ENCODE measurements at places on chromosomes 5 and 9.
A peak's percentile ranks its signal among the peaks of the same experiment; 100 is the strongest.

DNA sequence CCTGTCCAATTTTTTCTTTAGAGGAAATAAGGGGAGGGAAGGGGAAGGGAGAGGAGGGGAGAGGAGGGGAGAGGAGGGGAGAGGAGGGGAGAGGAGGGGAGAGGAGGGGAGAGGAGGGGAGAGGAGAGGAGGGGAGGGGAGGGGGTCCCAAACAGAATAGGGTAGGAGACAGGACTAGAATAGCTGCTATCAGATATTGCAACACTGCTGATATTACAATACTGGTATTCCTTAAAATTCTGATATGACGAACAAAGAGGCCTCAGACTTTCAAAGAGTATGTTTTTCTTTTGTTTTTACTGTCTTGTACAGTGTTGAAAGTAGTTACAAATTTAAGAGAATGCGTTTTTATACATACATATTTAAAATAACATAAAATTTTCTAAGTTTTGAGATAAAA, 67.5 kb downstream of the RICTOR start:
- no peak for DNase-seq

DNA sequence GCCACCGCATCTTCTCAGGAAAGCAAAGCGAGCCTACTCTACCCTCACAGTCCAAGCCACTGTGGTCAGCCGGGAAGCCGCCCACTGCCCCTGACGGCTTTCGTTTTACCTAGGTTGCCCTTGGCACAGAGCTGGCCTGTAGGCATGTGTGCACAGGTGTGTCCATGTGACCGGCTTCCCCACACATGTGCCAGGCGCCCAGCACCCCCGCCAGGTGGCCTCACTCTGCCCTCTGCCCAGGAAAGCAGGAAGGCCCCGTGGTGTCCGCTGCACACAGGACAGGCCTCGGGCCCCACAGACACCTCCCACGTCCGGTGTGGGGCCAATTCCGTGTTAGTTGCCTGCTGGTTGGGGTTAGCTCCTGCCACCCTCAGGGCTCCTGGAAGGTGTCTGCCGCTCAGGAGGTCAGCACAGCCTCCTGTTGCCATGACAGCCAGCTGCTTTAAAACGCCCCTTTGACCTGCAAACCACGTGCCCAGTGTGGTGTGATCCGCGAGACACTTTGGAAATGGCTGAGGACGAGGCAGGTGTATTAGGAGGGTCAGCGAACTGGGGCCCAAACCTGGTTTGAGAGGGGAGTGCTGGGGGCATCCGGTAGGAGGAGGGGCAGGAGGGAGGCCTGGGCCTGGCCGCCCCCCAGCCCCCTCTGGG, 28.7 kb downstream of the TPPP start:
- DNase-seq: no peak

- DNase-seq: peak; percentile 30
Observed at GRCh38 chr9:36396985-36397384, 3.1 kb downstream of the RNF38 start.

GRCh38 chr5:96113170-96113939, 151.7 kb upstream of the ELL2 start:
- no peak for DNase-seq

DNA sequence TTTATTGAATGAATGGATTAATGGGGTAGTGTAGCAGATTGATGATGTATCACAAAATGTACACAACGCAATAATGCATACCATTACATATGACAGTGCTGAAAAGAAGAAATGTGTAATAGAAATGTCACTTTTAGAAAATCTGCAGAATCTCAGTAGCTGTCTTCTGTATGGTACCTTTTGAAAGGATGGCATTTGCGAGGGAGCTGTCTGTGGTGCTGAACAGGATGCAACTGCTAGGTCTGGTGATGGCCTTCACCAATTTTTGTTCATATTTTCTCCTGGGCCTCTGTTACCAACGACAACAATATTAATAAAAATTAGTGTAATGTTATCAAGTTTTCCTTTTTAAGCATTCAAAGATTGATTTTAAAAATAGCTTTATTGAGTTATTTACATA, 36.2 kb upstream of the OTULIN start:
- DNase-seq: peak; percentile 50

DNA sequence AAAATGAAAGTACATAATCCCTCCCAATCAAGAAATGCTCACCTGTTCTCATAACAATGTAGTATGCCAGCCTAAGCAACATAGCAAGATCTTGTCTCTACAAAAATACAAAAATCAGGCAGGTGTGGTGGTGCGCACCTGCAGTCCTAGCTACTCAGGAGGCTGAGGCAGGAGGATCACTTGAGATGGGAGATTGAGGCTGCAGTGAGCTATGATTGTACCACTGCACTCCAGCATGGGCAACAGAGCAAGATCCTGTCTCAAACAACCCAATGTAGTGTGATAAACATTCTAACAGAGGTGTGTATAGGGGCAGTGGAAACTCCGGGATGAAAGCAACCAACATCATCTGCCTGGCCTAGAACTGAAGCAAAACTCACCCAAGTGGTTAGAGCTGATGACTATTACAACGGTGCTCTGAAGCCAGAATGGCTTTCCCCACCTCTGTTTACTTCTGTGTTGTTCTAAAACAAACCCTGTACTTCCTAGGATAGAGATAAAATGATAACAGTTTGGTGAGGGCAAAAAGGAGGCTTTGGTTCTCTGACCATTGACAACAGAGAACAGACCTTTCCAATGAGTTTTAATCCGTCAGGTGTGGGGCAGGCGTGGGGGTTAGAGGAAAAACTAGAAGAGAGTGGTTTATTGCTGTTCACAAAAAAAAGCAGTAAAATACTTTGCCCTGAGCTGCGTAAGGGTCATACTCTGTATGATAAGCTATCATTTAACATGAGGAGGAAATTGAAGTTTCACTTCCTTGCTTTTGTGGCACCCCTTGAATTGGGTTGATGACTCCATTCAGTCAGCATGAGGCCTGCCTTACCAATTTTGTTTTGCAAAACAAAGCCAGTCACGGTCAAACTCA, 18.9 kb downstream of the WNT8A start:
- no peak for DNase-seq

GRCh38 chr5:118520771-118521415, 467.5 kb downstream of the DTWD2 start:
- no peak for DNase-seq

DNA sequence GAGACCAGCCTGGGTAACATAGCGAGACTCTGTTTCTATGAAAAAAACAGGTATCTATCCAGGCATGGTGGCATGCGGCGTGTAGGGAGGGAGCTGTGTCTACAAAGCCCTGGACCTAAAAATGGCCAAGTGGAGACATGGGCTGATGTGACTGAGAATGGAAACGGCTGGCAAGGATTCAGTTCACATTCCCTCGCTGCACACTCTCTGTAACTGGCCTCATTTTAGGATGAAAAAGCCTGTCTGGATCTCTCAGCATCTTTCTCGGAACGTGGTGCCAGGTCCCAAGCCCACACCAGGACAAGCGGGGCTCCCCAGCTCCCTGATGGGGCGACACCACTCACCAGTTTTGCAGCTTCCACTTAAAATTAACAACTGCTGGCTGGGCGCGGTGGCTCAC, 13.4 kb downstream of the EXD3 start:
- no peak for DNase-seq

DNA sequence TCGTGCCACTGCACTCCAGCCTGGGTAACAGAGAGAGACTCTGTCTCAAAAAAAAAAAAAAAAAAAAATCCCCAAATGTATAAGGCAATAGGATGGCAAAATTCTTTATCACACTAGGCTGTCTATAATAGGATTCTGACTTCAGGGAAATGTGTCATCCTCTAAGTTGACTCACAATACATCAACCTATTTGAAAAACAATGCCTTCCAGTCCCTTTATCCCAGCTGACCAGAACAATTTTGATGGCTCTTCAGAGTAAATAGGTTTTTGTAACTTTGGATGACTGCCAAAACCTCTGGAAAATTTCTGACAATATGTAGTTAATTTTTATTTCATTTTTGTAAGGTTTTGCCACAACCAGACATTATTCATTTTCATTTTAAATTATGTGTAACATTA, 184.1 kb downstream of the CCDC192 start:
- no peak for DNase-seq

DNA sequence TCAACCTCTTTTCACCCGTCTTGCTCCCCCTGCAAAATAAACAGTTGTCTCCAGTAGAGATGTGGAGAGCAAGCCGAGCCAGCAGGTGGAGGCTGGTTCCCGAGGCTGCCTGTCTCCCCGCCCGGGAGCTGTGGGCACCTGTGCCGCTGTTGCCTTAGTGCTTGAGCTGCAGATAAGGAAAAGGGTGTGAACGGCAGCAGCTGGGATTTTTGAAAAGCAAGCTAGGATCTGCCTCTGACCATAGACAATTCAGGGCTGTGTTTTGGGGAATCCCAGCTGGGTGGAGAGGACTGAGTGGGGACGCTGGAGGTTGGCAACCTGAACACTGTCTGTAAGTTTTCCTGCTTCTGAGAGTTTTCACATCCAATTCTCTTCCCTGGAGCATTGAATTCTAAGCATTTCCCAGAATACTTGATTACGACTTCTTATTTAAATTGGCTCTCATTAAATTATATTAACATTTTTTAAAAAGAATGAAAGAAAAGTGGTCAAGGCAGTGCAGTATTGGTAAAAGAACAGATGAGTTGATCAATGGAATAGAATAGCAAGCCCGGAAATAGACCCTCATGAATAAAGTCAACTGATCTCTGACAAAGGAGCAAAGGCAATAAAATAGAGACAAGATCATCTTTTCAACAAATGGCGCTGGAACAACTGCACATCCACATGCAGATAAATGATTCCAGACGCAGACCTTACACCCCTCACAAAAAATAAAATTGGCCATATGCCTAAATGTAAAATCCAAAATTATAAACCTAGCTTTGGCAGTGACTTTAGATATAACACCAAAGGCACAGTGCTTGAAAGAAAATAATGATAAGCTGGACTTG, 9.7 kb downstream of the WNK2 start:
- no peak for DNase-seq

GRCh38 chr5:167507463-167508233, 783.8 kb upstream of the WWC1 start:
- DNase-seq: no peak

DNA sequence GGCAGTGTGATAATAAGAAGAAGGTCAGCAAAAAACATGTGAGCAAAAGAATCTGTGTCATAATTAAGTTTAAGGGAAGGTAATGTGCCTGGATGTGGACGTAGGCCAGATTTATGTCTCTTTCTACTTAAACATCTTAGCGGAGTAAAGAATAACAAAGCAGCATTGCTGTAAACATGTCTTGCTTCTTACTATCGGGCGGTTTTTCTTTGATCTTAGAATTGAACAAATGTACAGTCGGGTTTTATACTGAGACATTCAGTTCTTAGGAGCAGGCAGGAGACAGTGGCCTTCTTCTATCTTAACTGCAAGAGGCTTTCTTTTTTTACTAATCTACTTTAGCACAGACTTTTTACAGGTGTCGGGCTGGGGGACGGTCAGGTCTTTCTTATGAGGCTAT, 40.4 kb upstream of the FLT4 start:
- DNase-seq: no peak

- no peak for DNase-seq
Observed at GRCh38 chr5:168961681-168962080, 339.3 kb downstream of the SLIT3 start.

GRCh38 chr9:4464911-4465513, 25.3 kb upstream of the SLC1A1 start:
- DNase-seq: no peak

GRCh38 chr5:61981886-61982285, 324.1 kb upstream of the KIF2A start:
- no peak for DNase-seq

- DNase-seq: no peak
Observed at GRCh38 chr9:105535920-105536668, 21.8 kb upstream of the FKTN start.

DNA sequence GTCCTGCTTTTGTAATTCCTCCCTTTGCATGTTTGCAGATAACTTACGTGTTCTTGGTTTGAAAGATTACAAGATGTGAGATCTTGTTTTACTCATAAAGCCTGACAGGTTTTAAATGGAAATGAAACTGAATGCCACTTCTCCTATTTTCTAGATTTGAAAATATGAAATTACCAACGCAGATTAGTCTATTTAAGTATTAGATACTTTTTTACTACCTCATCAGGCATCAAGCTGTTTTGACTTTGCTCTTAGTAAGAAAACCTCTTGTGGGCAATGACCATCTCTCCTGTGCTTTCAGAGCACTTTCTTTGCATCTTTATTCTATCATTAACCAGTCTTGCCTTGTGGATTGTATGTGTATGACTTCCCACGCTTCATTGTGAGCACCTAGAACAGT, 3.5 kb downstream of the DMXL1 start:
- no peak for DNase-seq

DNA sequence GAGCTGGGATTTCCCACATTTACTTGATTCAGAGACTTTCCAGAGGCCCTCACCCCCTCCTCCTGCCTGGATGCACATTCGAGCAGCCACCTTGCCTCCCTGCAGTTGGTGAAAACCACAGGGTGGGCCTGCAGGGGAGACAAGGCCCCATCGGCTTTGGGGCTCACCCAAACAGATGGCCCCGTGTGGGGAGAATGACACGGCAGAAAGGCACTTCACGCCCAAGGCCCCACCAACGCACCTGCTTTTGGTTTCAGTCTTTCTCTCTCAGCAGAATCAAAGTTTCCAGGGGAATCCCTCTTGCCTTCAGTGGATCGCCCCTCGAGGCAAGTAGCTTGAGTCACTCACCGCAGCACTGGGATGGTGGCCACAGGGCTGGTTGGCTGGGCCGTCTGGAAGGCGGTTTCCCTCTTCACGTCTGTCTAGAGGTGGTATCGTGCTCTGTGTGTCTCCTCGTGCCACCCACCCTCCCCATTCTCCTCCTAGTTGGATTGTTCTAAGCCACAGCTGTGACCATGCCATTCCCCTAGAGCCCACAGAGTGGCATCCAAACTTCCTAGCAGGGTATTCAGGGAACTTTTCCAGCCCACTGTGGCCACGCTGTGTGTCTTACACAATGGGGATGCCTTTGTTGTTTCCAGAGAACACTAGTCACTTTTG, 31.8 kb downstream of the SEC61B start:
- DNase-seq: no peak

- no peak for DNase-seq
Observed at GRCh38 chr5:172904643-172905345, 54.4 kb upstream of the RPL26L1 start.

- no peak for DNase-seq
Observed at GRCh38 chr9:97188545-97188944, 118.9 kb upstream of the CCDC180 start.

DNA sequence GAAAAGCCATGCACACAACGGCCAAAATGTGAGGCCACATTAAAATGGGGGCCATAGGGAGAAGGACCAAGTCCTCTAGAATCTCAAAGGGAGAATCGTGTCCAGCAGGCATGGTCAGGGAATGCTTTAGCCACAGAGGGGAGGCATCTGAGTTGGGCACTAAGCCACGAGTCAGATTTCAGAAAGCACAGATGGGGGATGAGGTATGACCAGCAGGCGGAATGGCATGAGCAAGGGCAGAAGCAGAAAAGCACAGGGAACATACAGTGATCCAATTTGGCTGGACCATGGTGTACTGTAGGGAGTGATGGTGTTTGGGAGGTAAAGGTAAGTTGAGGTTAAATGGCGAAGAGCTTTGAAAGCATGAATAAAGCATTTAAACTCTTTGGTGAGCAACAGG, 214.6 kb downstream of the TLE1 start:
- DNase-seq: no peak

DNA sequence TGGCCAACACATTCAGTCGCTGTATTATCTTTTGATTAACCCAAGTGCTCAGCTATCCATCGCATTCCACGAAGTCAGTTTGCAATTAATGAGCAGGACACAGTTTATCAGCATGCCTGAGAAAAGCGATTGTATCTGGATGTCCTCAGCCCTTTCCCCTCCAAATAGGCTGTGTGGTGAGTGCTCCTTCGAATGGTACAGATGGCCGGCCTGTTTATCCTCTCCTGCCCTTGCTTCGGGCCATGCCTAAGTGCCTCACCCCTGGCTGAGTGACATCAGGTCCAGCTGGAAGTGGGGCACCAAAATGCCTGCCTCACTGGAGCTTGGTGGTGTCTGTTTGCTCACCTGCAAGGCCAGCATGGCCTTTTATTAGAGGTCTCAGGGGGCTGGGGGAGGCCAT, 317.3 kb downstream of the GADD45G start:
- DNase-seq: no peak

All from erythroblast (primary cell).